ENCODE measurements at places on chromosomes 7 and 10.

DNA sequence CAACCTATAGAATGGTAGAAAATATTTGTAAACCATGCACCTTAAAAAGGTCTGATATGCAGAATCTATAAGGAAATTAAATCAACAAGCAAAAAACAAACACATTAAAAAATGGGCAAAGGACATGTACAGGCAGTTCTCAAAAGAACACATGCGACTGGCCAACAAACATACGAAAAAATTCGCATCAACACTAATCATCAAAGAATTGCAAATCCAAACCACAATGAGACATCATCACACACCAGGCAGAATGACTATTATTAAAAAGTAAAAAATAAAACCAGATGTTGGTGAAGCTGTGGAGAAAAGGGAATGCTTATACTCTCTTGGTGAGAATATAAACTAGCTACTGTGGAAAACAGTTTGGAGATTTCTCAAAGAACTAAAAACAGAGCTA, 33.2 kb downstream of the TMEM229A start:
- no peak for DNase-seq

GRCh38 chr10:68756766-68757165, 35.7 kb downstream of the CCAR1 start:
- DNase-seq, result no peak

GRCh38 chr10:71435571-71436267, 39.0 kb downstream of the CDH23 start:
- DNase-seq, result peak; percentile 18

GRCh38 chr10:76492026-76492425, 1060.6 kb downstream of the LRMDA start:
- DNase-seq, result no peak

GRCh38 chr10:11691319-11691755, 50.8 kb upstream of the ECHDC3 start:
- no peak for DNase-seq

DNA sequence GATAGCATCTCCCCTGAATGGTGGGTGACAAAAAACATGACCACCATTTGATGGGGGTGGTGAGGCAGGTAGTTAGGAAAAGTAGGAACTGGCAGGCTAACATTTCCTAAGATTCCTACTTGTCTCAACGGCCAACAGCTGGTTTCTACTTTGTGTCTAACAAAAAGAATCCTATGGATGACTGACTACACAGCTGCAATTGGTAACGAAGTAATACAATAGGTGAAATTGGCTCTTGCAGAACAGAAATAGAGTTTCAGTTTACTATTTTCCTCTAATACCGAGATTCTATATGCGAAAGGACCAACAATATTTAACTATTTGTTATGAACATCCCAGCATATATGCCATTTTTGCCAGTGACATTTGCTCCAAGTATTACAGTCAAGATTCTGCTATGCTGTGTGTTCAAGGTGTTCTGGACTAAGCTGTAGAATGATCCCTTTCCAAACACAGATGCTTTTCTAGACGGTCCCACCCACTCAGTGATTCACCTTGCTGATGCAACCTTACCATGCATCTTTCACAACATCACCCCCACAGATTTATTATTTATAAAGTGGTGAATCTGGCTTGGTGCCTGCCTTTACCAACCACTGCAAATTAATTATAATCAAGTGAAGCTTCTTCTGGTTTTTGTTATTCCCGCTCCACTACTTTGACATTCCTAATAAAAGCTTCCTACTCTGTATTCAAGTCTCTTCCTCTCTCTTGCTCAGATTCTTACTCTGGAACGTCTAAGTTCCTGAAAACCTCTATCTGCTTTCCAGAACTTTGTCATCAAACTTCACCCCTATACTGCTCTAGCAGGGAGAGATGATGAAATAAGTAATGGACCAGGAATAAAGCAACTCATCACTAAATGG, 16.8 kb downstream of the BBIP1 start:
- DNase-seq, result no peak

DNA sequence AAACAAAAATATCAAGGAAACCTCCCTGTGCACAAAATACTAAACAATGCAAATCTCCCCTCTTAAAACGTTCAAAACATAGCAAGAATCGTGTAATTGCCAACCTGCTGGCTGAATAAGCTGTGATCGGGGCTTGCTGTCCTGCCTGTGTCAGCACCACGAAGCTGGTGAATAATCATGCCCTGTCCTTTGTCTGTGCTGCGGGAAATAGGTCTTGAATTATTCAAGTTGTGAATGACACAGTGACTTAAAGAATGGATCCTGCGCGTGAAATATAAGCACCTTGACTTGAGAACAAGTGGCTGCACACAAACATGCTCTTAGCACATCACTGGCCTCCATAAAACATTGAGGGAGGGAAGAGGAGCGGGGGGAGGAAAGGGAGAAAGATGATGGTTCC, 130.2 kb downstream of the OAT start:
- no peak for DNase-seq

GRCh38 chr7:21334906-21335305, 93.0 kb upstream of the SP4 start:
- no peak for DNase-seq

- no peak for DNase-seq
These were observed 165.5 kb downstream of the SNX13 start for GRCh38 chr7:17774716-17775288.

Data from femur (tissue), 1 donor.